ENCODE measurements at places on chromosomes 5 and 9.

DNA sequence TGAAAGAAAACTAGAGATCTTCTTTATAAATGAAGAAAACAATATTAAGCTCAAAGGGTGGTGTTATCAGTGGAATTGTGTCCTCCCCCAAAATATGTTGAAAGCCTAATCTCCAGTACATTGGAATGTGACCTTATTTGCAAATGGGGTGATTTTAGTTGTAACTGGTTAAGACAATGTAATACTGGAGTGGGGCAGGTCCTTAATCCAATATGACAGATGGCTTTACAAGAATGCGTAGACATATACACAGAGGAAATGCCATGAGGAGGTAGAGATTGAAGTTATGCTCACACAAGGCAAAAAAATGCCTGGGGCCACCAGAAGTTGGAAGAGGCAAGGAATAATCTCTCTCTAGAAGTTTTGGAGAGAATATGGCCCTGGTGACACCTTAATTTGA is 13.7 kb upstream of the TRIM32 start:
- no peak for DNase-seq

DNA sequence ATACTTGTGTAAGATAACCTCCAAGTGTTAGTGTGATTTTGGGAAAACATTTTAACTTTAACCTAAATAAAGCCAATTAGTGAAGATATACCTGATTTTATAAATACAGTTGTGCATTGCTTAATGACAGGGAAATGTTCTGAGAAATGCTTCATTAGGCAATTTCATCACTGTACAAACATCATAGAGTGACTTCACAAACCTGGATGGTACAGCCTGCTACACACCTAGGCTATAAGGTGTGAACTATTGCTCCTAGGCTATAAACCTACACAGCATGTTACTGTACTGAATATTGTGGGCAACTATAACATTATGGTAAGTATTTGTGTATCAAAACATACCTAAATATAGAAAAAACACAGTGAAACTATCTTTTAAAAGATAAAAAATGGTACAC is 166.8 kb upstream of the TARS1 start:
- no peak for DNase-seq

DNA sequence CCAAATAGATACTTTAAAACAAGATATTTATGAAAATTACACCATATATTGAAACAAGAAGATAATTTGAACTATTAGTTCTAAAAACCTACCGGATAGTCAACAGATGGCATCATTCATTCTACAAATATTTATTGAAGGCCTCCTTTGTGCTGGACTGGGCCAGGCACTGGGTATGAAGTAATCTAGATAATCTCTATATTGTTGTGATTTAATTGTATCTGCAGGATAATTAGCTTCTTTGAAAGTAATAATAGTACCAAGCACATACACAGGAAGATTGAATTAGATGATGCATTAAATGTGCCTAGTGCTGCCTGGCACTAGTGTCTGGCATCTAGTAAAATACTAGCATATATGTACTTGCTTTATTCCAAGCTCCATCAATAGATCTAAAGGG is 735.2 kb upstream of the DMAC1 start:
- no peak for DNase-seq

- DNase-seq: no peak
Observed at GRCh38 chr5:21085791-21086190, 1097.8 kb upstream of the CDH18 start.

- no peak for DNase-seq
Observed at GRCh38 chr5:82073179-82073578, 101.4 kb downstream of the ATG10 start.

- DNase-seq: peak; percentile 75
Observed at GRCh38 chr5:66757219-66757833, 161.1 kb downstream of the MAST4 start.

DNA sequence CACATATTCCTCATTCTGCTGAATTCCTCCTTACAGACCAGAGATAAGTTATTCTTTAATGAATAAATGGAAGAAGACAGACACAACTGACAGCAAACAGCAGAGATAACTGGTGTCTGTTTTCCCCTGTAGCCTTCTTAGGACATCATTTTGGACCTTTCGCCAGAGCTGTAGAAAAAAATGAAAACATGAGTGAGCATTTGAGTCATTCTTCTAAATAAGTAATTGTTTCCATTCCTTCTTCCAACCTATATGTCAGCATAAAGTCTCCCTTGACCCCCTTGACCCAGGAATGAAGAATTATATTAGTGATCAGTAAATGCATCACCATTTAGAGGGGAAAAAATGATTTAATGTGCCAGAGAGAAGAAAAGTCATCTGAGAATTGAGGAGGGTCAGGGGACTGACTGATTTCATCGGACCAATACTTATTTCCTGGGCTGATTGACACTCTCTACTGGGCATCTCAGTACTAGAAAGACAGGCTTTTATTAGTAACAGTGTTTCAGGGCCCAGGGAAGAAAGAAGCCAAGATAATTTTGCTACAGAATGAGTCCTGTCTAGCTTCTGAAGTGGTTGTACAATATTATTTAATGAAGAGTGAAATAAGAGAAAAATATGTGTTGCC is 597.0 kb downstream of the PSAT1 start:
- DNase-seq: no peak

DNA sequence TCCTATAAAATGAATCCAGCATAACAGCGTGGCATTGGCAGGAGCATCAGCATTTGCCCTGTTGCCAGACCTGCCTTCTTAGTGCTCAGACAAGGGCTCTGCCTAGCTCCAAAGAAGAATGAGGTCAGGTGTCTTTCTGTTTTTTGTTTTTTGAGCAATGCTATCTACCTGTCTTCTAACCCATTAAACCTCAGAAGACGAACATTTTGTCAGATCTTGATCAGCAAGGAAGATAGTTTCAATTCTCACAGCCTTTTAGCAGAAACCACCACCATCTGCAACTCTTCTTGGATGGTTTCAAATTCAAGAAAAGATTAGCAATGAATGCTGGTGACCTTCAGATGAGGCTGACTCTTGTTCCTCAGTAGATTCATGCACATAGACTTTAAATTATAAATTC is 103.5 kb upstream of the IQGAP2 start:
- no peak for DNase-seq

- DNase-seq: peak; percentile 21
Observed at GRCh38 chr9:109027176-109027575, 13.9 kb upstream of the CTNNAL1 start.

DNA sequence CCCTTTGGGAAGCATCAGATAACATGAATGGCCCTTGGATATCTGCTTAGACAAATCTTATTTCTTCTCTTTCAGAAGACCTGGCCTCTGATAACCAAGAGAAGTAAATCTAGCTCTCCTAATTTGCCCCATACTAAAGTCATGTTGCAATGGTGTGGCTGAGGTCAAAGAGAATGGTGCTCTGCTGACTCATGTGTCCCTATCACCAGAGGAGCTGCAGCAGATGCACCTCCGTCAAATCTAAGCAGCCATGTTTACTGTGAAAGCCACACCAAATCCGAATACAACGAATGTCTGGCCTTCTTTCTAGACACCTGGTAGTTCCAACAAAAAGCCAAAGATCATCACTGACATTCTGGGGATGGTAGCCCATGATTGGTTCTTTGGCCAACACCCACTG is 23.2 kb downstream of the RETREG1 start:
- no peak for DNase-seq

GRCh38 chr5:142432961-142433360 is 108.1 kb upstream of the SPRY4 start:
- no peak for DNase-seq

All from right lung (tissue), 10 donors.